ENCODE measurements at places on chromosomes 4 and X.
A peak's percentile ranks its signal among the peaks of the same experiment; 100 is the strongest.

GRCh38 chr4:144202081-144202480, 61.6 kb upstream of the GYPA start:
- no peak for DNase-seq

GRCh38 chrX:118062048-118062789, 54.4 kb downstream of the KLHL13 start:
- peak; percentile 60 for DNase-seq

DNA sequence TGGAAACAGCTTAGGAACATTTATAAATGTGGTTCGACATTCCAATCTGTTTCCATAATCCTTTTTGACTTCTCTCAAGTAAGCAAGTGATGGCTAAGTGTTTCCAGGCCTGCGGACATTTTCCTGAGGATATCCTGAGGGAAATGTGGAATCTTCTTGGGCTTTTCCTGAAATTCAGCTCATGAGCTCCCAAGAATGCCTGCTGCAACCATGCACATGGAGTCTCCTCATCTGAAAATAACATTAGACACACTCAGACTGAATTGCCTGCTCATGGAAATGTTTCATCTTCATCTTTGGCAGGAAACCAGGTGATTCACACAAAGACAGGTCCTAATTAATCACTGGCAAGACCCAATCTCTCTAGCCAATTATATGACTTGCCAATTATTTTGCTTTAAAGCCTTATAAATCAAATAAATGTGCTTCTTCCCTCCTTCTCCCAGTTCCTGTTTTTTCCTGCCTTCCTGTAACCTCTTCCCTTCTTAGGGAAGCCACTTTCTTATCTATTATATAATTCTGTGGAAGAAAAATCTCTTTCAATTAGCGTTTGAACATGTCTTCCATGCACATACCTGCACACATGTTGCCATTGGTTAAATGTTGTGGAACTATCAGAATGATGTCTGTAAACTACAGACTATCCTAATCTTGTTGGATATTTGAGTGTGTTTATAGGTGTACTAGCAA, 104.6 kb upstream of the MXRA5 start:
- no peak for DNase-seq

GRCh38 chr4:163991298-163991865, 496.9 kb downstream of the TMA16 start:
- no peak for DNase-seq

DNA sequence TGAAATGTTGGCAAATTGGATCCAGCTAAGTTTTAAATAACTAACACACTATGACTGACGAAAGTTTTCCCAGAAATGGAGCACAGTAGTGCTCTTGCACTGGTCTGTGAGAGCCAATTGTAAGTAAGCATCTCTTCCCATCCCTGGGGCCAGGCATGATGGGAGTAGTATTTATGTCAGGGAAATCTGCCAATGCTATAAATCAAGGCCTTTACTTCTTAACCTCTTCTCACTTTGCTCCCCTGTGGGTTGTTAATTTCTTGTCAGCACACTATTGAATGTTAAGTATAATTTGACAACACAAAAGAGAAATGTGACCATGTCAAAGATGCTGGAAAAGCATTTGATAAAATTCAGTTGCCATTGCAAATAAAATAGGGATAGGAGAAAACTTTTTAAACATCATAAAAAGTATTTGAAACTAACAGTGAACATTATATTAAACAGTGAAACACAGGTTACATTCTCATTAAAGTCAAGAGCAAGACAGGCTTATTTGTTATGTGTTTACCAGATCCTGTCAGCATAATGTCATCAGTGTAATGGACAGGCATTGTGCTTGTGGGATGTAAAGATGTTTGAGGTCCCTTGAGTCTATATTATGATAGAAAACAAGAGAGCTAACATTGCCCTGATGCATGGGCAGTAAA, 5.0 kb downstream of the F8A1 start:
- no peak for DNase-seq

GRCh38 chr4:2662598-2662997, 93.5 kb downstream of the TNIP2 start:
- peak; percentile 57 for DNase-seq

- DNase-seq: peak; percentile 16
Measured at GRCh38 chr4:80074651-80075050, 1.6 kb upstream of the ANTXR2 start.

- DNase-seq: no peak
Measured at GRCh38 chr4:146334862-146335449, 120.6 kb downstream of the REELD1 start.

GRCh38 chr4:65416891-65417290, 253.4 kb downstream of the EPHA5 start:
- no peak for DNase-seq

DNA sequence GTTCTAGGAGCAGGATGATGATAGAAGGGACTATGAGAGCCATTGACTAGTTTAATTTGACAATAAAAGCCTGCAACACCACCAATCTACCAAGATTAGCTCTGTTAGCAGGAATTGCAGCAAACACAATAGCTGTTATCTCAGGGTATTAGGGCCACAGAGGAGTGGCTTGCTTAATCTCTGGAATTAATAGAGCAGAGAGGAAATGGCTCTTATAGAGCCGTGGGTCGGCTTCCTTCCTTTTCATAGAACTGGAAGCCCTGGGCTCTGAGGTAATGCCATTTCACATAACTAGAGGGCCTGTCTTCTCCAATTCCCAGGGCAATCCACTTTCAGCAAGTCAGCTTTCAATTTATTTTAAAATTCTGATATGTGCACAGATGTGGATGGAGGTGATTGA, 83.0 kb downstream of the MAMLD1 start:
- DNase-seq: peak; percentile 43

DNA sequence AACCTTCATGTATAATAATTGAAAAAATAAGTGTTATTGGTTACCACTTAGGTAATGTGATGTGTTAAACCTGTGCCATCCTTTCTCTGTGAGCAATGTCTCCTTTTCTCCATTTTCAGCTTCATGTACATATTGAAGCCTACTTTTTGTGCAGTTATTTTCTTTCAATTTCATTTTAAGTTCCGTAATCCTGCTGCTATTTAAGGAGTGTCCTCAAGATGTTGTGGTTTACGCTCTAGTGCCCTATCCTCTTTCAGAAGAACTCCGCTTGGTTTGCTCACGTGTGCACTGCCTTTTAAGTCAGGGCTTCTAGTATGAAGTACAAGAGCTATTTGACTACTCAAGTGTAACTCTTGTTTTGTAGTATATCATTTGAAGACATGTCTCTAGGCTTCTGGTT, 2253.2 kb upstream of the TENM3 start:
- peak; percentile 99 for DNase-seq

DNA sequence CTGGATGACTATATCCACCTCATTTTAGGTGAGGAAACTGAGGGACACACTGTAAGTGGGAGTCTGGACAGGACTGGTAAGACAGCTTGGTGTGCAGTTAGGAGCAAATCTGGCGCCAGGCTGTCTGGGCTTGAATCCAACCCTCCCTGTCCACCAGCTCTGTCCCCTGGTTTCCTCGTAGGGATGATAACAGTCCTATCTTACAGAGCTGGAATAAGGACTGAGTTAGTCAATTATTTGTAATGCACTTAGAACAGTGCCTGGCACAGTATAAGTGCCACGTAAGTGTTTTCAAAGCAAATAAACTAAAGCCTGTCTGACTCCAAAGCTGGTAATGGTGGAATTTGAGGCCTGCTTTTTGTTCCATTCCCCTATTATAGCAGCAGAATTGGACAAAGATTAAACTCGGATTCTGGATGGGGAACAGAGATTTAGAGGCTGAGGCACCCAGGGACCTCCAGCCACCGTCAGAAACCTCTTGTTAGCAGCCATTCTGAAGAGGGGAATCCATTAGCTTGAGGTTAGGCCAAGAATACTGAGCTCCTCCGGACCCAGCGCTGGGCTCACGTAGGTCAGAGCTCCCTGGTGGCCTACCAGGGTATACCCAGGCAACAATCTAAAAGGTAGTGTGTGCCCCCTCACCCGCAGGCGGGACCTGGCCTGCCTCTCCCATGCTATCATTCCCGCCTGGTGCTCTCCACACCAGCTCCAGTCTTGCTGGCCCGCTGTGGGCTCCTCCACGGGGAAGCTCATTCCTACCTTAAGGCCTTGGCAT, 102.1 kb downstream of the UCHL1 start:
- DNase-seq: no peak

- no peak for DNase-seq
Measured at GRCh38 chr4:178633263-178633662, 1191.0 kb upstream of the AGA start.

DNA sequence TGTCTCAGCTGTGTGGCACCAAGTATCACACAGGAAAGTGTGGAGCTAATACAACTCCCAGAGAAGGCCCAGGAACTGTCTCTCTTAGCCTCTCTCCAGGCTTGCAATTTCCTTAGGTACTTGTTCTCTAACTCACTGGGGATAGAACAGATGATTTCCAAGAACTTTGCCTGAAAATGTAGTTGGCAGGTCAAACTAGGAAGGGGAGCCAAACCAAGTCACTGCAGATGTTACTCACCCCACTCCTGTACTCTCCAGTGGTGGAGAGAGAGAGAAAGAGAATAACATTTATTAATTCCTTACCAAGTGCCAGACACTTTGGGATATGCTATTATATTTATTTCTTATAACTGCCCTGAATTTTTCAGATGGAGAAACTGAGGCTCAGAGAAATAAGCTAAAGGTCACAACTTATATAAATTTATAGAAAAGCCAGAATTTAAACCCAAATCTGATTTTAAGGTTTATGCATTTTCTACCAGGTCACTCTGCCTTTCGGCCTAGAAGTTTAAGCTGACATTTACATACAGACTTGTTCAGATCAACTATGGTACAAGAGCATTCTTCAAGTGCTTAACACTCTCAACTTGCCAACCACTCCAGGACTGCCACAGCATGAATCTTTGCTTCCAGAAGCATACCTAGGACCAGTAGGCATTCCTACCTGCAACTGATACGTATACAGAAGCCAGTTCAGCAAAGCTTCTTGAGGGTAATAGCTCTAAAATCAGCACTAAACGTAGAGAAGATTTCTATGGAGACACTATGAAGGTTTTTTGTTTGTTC, 248.6 kb upstream of the ETNPPL start:
- DNase-seq: no peak

DNA sequence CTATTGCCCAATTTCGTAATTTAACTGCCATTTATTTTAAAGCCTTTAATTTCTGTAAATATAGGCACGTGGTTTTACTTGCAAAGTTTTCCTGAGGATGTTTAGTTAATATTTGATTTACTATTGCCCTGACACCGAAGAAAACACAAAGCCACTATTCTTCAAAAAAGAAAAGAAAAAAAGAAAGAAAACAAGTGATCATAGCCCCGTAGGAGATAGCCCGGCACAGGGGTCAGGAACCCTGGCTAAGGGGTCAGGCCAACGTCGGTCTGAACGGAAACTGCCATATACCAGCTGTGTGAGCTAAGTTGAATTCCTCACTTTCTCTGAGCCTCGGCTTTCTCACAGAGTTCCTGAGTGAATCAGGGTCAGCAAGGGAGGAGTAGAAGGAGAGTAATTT, 17.7 kb upstream of the LAMP2 start:
- peak; percentile 48 for DNase-seq

DNA sequence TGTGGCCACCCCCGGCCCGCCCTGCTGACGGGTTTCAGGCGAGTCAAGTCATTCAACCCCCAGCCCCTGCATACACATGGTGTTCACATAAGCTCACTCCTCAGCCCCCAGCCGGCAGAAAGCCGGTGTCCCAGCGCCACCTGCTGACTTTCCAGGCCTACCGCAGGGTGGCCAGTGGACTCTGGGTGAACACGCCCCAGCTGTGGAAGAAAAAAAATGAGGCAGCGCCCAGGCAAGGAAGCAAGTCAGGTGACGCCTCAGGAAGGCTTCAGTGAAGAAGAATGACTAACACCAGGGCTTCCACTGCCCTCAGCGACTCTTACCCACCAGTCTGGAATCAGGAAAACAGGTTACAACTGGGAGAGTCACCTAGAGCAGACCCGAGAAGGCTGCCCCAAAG, 15.8 kb downstream of the BCAP31 start:
- DNase-seq: peak; percentile 56

DNA sequence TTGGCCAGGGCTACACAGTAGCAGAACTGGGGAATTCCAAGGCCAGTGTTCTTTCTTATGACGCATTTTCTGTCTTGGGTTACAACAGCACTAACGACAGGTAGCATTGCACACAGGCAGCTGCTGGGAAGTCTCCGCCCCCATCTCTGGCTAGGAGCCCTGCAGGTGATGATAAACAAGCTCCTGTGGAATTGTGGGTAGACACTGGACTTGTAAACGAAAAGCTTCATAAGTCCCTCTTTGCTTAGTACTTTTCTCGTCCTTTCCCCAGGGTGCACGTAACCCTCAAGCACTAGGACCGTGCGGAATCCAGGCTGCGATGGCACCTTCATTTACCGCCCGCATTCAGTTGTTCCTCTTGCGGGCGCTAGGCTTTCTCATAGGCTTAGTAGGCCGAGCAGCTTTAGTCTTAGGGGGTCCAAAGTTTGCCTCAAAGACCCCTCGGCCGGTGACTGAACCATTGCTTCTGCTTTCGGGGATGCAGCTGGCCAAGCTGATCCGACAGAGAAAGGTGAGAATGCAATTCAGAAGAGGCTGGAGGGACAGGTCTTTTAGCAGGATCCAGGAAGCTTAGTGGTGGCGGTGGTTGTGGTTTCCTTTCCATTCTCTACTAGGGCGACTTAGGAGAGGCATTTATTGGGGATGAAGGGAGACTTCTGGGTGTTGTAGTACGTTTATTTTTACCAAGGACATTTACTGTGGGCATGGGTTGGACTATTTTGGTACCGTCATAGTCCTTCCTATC, at the start of gene FAAH2:
Gene FAAH2 (plus strand): TSS at position 200 of the 745 bp plus-strand sequence. CDS start 120 bp downstream, at position 320.
- DNase-seq: no peak

- DNase-seq: peak; percentile 5
Measured at GRCh38 chr4:145034727-145035211, 63.2 kb downstream of the ANAPC10 start.

DNA sequence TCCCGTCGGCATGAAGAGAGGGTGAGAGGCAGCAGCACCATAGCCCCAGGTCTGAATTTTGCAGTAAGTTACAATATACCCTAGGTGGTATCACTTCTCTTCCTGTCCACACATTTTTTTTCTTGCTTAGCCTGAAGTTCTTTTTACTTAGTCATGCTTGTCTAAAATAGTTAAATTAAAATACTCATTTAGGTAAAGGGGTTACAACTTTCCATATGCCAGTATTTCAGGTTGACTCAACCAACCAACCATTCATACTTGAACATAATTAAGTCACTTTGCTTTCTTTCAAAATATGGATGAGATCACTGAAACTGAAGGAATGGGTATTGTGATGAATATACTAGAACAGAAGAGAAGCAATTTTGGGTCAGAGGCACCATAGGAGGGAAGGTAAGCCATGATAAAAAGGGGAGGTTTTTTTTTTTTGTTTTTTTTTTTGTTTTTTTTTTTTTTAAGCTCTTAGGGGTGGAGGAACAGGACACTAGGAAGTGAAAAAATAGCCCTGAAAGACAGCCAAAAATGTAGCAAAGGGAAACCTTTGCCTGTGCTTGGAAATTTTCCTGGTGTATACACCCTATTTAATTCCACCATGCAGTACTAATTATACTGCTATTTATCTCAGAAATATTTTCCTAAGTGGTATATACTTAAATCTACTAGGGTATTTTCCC, 41.8 kb downstream of the RPS6KA3 start:
- no peak for DNase-seq

DNA sequence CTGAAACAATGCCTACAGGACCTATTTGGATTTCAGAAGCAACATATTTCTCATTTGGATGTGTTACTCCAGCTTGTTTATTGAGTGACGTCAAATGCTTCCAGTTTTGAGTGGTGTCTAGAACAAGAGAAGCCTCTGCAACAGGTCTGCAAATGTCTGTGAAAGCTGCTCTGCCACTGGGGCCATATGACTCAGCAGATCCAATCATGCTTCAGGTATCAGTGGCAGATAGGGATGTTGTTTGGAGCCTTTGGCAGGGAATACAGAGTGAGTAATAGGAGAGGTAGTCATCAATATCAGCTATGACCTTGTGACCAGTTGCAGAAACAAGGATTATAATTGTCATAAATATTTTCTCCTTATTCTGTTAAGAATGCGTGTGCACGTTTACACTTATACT, 141.1 kb upstream of the ZXDA start:
- no peak for DNase-seq

All from MV-4-11 (cell line).